ENCODE measurements at places on chromosomes 2 and 18. TPM values are rescaled to one million over a fixed set of nuclear protein-coding genes. Genes with fewer than 3 reads are reported as not detected.

The ANXA4 gene
- 12.7 TPM for total RNA-seq

The RTP5 gene
- total RNA-seq = not detected

The EMILIN1 gene
- total RNA-seq = 1.0 TPM

The NTSR2 gene
- not detected for total RNA-seq

The EFR3B gene
- total RNA-seq = 0.09 TPM

The MEP1B gene
- total RNA-seq = not detected

The ECEL1 gene
- not detected for total RNA-seq

The PSD4 gene
- 54.0 TPM for total RNA-seq

The REG1B gene
- 2.3 TPM for total RNA-seq

The SANBR gene
- 4.9 TPM for total RNA-seq

The ZSWIM2 gene
- total RNA-seq = not detected

The DSG2 gene
- total RNA-seq = 43.0 TPM

The KLHL41 gene
- not detected for total RNA-seq

The OSBPL6 gene
- total RNA-seq = 12.6 TPM

The CHRNG gene
- not detected for total RNA-seq

The PHOSPHO2 gene
- 10.2 TPM for total RNA-seq

The RPRM gene
- not detected for total RNA-seq

The POLR1A gene
- 72.1 TPM for total RNA-seq

The MAPK4 gene
- not detected for total RNA-seq

The CRACDL gene
- total RNA-seq = not detected

The PSMA8 gene
- not detected for total RNA-seq

Measured in K562 (cell line).